Mesenteric fat pad (tissue), 1 donor: ENCODE measurements at places on chromosomes 7 and 10. TPM values are rescaled to one million over a fixed set of nuclear protein-coding genes. Genes with fewer than 3 reads are reported as not detected.

Gene ELOVL3
- 7.2 TPM for total RNA-seq

Gene SCART1
- total RNA-seq: 3.3 TPM

Gene SERPINE1
- total RNA-seq: 130 TPM

Gene FAM25C
- not detected for total RNA-seq

Gene LRRD1
- total RNA-seq: not detected

Gene NPFFR1
- not detected for total RNA-seq

Gene SEMA3E
- 3.2 TPM for total RNA-seq

Gene TWNK
- 7.5 TPM for total RNA-seq

Gene TSPAN12
- 7.2 TPM for total RNA-seq

Gene ACTL6B
- not detected for total RNA-seq

Gene TMEM236
- total RNA-seq: 3.0 TPM

Gene PNLIPRP1
- 0.90 TPM for total RNA-seq

Gene PFKP
- total RNA-seq: 37.9 TPM

Gene SPAG6
- total RNA-seq: 0.51 TPM

Gene FAM131B
- total RNA-seq: 1.8 TPM

Gene STEAP1
- total RNA-seq: 70.0 TPM

Gene MUC12
- 0.32 TPM for total RNA-seq

Gene RPS24
- total RNA-seq: 1,050 TPM

Gene ZNRF2
- 17.6 TPM for total RNA-seq

Gene DRGX
- not detected for total RNA-seq

Gene BTBD16
- not detected for total RNA-seq

Gene CYP17A1
- total RNA-seq: not detected

Gene PRLHR
- total RNA-seq: not detected

Gene MOGAT3
- not detected for total RNA-seq

Gene NYAP1
- total RNA-seq: 1.2 TPM

Gene NEUROG3
- total RNA-seq: 0.71 TPM

Gene BTRC
- total RNA-seq: 18.3 TPM

Gene CPN1
- not detected for total RNA-seq

Gene DYDC2
- not detected for total RNA-seq

Gene PRKG1
- total RNA-seq: 12.9 TPM

Gene CFTR
- 0.22 TPM for total RNA-seq

Gene KCP
- 5.1 TPM for total RNA-seq

Gene ABCB4
- 1.3 TPM for total RNA-seq

Gene PRXL2A
- 500 TPM for total RNA-seq

Gene TMEM243
- 24.4 TPM for total RNA-seq

Gene RBP4
- total RNA-seq: 977 TPM

Gene CAV1
- total RNA-seq: 473 TPM

Gene STEAP1B
- total RNA-seq: 2.6 TPM

Gene SFRP5
- total RNA-seq: not detected

Gene OR2A12
- total RNA-seq: not detected

Gene TSPAN13
- total RNA-seq: 49.9 TPM

Gene DGKB
- 0.35 TPM for total RNA-seq

Gene ANXA8
- total RNA-seq: not detected

Gene CNPY1
- total RNA-seq: not detected

Gene MACROH2A2
- 4.7 TPM for total RNA-seq

Gene STYXL1
- total RNA-seq: 9.7 TPM
